GM12864 (cell line): ENCODE measurements at places on chromosomes 3 and 15.

- DNase-seq: no peak
Observed at GRCh38 chr3:110413807-110414748, 657.5 kb upstream of the NECTIN3 start.

- no peak for DNase-seq
Observed at GRCh38 chr15:52734329-52734728, 55.1 kb upstream of the ATOSA start.

- DNase-seq: no peak
Observed at GRCh38 chr3:106305127-106305526, 436.3 kb upstream of the CBLB start.

DNA sequence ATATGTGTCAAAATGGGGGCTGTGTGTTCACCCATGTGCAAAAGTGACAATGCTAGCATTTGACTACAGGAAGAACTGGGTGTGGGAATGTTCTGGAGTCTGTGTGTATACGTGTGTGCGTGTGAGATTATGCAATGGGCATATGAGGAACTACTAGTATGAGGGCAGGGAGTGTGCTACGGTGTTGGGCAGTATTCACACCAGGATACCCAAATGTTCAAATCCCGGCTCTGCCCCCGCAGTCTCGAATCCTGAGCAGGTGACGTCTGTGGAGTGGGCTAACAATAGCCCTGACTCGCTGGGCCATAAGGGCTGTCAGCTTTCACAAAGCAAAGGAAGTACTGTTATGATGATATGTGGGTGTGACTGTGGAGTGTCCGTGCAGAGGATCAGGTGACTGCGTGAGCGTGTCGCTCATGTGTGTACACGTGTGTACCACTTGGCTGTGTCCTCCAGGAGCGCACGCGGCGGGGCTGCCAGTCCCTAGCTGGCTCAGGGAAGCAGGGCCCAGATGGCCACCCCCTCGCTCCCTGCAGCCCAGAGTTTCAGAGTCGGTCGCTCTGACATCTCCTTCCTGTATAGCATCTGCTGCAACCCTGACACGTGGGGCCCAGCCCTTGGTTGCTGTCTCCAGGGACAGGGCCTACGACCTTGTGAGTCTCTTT is 27.2 kb downstream of the IQSEC1 start:
- peak; percentile 79 for DNase-seq

DNA sequence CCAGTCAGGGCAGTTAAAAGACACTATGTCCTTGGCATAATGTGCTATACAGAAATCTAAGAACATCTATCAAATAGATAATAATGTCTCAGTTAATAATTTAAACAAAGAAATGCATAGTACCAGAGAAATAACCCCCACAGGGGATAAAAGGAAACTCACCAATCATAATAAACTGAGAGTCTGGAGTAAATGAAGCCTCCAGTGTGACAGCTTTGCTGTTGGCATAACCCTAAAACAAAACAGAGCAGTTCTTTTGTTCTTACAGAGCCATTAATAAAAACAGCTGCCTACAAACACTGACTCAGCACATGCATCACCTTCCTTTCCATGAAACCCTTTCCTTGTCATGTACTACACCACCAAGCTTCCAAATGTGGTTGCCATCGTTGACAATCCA is 13.5 kb downstream of the PPM1M start:
- DNase-seq: no peak

DNA sequence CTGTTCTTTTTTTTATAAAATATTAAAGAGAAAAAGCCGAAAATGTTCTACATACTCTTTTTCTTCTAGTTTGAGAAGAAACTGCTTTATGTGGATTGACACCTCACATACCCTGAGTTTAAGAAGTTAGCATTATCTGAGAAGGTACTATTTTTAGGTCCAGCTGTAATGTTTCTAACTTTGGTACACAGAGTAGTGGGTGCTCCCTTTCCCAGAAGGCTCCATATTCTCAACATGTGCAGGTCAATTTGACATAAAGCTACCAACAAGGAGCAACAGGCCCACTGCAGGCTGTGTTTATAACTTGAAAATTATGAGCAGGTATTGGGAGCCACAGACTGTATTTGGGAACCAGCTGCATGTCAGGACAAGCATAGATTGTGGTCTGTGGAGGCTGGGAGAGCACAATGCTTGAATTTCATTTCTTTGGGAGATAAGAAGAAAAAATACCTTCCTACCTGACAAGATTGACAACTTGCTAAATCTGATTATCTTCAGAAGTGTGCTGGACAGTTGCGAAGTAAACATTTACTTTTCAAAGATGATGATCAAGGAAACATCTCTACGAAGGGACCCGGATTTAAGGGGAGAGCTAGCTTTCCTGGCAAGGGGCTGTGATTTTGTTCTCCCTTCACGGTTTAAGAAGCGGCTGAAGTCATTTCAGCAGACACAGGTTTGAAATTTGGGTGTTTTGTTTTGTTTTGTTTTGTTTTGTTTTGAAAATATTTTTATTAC is 57.2 kb downstream of the PPP2R3A start:
- no peak for DNase-seq

DNA sequence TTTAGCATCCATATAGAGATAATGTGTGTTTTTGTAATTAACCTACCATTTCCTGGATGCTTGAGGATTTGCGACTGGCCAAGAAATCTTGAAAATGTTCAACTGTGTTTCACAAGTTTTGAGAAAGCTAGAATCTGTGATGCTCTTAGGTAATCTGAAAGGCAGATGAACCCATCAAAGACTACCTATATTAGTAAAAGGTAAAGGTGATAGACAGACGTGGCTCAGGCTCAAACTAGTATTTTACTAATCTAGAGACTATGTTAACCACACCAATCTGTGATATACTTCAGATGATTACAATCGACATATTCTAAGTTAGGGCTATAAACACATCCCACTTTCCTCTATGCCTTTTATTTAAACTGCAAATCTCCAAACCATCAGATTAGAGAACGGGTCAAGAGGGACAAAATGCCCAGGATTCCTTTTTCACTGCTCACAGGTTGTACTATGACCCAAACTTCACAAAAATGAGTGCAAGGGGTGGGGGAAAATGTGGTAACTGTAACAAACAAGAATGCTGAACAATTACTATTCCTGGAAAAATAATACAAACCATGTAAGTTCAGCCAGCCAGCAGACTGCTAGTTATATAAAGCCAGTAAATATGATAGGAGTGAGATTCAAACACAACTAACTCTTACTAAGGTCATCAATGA is 295.1 kb downstream of the FOXP1 start:
- DNase-seq: no peak
